Tracheal epithelial cell (primary cell): ENCODE measurements at places on chromosomes 1 and 21. TPM values are rescaled to one million over a fixed set of nuclear protein-coding genes. Genes with fewer than 3 reads are reported as not detected.

Gene FAM177B
- 0.21 TPM in 1 of 2 replicates, not detected in the other for total RNA-seq

Gene FGR
- 0.64 and 0.72 TPM in 2 replicates for total RNA-seq

Gene PM20D1
- not detected in 2 replicates for total RNA-seq

Gene RGS13
- total RNA-seq, result not detected in 2 replicates

Gene NOL9
- 14.3 and 15.9 TPM in 2 replicates for total RNA-seq

Gene ZSWIM5
- under 0.01 TPM in 1 of 2 replicates, not detected in the other for total RNA-seq

Gene PGLYRP4
- 0.64 and 1.9 TPM in 2 replicates for total RNA-seq

Gene CELA2B
- not detected in 2 replicates for total RNA-seq

Gene AGBL4
- total RNA-seq, result not detected in 2 replicates

Gene TSPAN2
- total RNA-seq, result 3.4 TPM in 1 of 2 replicates, not detected in the other

Gene XCL1
- total RNA-seq, result not detected in 2 replicates

Gene SASS6
- total RNA-seq, result 1.3 and 1.4 TPM in 2 replicates

Gene SH2D1B
- under 0.01 and 0.21 TPM in 2 replicates for total RNA-seq

Gene HCRTR1
- total RNA-seq, result under 0.01 TPM in 1 of 2 replicates, not detected in the other

Gene CNIH3
- 1.7 TPM in 1 of 2 replicates, not detected in the other for total RNA-seq

Gene TMOD4
- not detected in 2 replicates for total RNA-seq

Gene SLC5A9
- total RNA-seq, result 0.24 TPM in 1 of 2 replicates, not detected in the other
